ENCODE measurements at places on chromosomes 13 and 19.

DNA sequence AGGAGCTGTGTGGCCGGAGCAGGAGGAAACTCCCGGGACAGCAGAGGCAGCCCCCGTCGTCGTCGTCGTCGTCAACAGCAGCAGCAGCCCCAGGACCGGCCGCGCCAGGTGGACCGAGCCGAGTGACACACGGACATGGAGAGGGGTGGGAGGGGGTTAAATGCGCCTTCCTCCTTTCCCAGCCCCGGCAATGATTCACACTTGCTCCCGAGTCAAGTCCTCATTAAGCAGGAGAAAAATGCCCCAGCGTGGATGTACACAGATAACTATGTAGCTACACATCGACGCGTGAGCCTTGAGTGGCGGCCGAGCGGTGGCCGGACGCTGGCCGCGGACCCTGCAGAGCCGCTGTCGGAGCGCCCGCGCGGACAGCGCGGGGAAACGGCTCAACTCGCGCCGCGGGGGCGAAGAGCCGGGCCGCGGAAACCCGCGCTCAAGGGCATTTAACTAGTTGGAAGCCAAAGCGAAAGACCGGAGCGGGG lies 645 bp downstream of the UBL3 start:
- DNase-seq = no peak

DNA sequence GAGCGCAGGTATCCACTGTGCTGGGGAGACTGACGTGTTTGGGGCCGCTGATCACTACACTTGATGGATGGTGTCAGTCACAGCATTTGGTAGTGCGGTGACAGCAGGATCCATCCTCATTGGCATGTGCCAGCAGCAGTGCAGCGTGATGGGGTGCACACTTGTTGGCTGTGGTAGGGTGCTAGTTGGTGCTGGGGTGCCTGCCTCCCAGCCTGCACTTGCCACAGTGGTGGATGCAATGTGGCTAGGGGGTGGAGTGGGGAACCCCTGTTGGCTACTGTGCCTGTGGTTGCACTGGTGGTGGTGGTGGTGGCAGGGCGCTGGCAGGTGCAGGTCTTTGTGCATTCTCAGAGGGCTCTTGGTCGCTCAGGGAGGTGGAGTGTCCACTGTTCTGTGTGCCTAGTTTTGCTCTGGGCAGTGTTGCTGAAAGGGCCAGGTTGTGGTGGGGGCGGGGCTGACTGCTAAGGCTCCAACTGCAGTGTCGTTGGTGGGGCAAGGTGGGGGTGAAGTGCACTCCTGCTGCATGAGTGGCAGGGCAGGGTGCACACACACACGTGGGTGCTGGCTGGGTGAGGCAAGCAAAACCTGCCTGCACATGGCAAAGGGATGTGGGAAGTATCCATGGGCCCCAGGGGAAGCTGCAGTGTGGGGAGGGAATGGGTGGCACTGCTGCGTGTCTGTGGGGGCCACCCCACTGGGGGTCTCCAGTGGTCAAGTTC lies 84.8 kb downstream of the ZMYM2 start:
- DNase-seq = no peak

- DNase-seq = no peak
These were observed 307.7 kb downstream of the PCDH9 start for GRCh38 chr13:66922444-66922843.

DNA sequence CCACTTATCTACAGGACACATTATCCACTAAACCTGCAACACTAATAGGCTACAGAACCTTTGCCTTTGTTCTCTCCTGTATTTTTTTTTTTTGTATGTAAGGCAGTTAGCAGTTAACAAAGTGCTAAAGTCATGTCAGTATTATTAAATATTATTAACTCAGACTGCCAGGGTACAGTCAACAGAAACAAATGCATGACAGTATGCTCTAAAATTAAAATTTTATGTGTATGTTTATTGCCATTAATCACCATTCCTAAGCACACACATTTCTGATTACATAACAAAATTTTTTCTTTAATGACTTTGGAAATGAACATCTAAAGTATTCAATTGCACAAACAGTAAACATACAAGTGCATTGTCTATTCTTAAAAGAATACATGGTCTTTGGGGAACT lies 41.7 kb downstream of the XPO4 start:
- no peak for DNase-seq

GRCh38 chr13:102298051-102298450 lies 103.8 kb downstream of the FGF14 start:
- DNase-seq = no peak

- no peak for DNase-seq
These were observed 49.3 kb downstream of the NDFIP2 start for GRCh38 chr13:79530270-79530669.

GRCh38 chr13:43303033-43303729 lies 279.8 kb downstream of the DNAJC15 start:
- DNase-seq = no peak

- DNase-seq = no peak
These were observed 5.9 kb upstream of the HOMER3 start for GRCh38 chr19:18946918-18947317.

GRCh38 chr13:23898101-23898500 lies 799 bp upstream of the C1QTNF9B start:
- no peak for DNase-seq

GRCh38 chr13:24709186-24709913 lies 29.1 kb downstream of the ATP12A start:
- DNase-seq = no peak

DNA sequence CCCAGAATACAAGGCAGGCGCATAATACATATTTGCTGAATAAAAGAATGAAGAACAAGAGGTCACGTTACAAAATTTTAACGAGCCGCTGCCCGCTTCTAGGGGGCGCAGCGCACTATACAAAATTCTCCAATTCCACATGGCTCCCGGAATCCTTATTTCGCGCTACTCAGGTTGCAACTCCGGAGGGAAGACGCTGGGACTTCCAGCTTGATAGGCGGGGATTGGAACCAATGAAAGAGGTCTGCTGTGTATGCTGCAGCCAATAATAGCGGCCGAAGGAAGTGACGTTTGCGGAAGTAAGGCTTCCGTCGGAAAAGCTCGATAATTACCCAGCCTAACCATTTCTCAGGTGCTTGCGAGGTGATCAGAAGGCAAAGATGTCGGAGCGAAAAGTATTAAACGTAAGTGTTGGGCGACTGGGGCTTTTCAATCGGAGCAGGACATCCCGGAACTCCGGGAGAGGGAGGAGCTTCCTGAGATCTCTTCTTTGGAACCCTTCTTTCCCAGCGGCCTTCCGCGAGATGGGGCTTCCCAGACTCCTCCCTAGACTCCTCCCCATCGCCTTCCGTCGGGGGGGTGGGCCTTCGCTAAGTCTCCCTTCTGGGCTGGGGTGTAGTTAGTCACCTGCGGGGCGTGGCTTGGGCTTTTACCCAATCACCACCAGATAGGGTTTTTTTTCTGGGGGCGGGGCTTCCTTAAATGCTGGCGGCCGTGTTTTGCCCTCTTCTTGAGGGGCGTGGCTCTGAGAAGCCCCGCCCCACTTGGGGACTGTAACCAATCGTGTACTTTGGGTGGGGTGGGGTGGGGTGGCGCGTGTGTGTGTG lies at the start of gene YJU2:
Gene YJU2, plus strand, starts transcription at position 314 of the 827 bp plus-strand sequence. Its CDS starts 67 bp downstream, at position 381.
- DNase-seq = peak; percentile 98

DNA sequence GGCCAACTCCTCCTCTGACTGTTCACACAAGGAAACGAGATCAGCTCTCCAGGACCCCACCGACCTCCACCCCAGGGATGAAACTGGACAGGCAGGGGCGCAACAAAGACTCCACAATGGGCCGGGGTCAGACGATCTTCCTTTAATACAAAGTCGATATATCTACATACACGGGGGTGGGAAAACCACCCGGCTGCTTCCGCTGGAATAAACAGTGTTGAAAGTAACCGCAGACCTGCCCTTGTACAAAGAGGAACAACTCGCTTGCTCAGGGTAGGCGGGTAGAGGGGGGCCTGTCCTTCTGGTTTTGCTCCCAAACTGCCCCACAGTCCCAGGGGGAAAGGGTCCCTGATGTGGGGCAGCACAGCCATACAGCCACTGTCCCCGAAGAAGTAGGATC lies 135.2 kb downstream of the PTPRS start:
- no peak for DNase-seq

- no peak for DNase-seq
These were observed 184.2 kb downstream of the PTPRS start for GRCh38 chr19:5156231-5156986.

All from NCI-H774 (cell line).